Putamen (tissue), 1 donor: ENCODE measurements at places on chromosomes 11 and 22.

DNA sequence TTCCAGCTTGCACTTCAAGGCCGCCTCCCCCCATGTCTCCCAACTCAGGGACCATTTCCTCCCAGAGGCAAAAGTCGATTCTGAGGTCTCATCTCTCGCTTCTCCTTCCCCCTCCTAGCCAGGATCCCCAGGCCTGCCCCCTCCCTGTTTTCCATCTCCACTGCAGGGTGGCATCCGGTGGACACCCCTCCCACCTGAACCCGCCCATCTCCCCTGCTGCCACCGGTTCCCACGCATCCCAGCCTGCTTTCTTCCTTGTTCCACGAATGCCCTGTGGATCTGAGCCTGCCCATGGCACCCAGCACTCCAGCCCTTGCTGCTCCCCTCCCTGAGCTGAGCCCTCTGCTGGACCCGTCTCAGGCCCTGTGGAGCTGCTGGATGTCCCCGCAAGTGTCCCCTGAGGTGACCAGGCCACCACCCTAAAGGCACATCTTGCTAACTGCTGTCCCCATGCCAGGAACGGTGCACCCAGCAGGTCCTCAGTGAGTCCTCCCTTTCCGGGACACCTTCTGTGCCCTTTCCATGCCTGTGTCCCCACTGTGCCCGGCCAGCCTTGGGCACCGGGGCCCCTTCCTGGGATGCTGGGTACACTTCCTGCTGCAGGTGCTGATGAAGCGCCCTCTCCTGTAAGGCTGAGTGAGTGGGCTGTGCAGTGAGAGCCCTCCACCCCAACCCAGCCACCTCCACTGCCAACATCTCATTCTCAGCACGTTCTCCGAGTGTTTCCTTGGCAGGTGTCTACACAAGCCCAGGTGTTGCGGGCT is 936 bp downstream of the IL17REL start:
- DNase-seq, result no peak

- no peak for DNase-seq
Measured at GRCh38 chr11:12702999-12703453, 28.8 kb downstream of the TEAD1 start.

DNA sequence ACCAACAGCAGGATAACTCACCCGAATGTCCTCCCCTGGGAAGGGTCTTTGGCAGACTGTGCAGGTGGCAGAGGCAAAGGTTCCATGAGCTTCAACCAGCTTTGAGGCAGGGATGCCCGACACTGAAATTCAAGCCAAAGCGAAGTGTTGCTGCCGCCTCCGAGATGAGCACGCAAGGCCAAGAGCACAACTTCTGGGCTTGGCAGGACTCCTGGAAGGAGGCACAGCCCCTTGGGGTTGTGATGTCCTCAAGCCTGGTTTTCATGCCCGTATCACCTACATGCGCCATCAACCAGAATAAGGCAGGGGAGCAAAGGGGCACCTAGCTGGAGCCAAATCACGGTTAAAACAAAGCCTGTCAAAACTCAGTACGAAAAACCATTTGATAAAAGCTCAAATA is 5.7 kb downstream of the SIRT3 start:
- DNase-seq, result no peak

DNA sequence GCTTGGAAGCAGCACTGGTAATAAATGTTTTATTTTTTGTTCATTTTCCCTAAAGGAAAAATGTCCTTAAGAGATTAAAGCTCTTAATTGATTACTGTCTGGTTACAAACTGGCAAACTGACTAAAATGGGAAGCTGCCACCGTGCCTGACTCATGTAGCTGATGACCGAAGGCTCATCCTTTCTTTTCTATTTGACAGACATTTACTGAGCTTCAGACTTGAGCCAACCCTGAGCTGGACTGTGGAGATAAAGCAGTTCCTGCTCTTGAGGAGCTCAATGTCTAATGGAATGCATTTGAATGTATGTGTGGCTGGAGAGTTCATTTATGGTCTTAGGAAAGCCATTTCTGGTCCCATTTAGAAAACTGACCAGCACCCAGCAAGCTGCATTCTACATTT is 91.3 kb downstream of the RNF169 start:
- DNase-seq, result no peak

- DNase-seq, result no peak
Measured at GRCh38 chr11:113251281-113251680, 63.1 kb upstream of the TTC12 start.
